ENCODE measurements at places on chromosomes 3 and 15.

GRCh38 chr15:37823601-37824275 lies 110.7 kb upstream of the TMCO5A start:
- no peak for DNase-seq

DNA sequence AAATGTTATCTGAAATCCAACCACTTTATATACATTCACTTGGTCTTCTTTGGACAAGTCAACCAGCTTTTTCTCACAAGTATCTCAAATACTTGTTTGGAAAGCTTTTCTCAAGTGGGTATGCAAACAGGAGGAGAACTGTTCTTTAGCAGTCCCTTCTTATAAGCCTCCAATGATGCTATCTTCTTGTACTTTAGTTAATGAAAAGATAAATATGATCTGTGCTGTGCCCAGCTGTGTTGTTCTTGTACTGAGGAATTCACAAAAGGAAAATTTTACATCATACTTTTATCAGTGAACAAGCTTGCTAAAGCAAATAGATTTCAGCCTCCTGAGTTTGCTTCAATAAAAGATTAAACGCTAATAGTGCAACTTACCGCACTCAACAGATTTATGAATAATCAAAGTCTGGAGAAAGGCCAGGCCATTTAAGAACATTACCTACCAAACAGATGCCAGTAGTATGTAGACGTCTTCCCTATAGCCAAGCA lies 395.2 kb downstream of the MECOM start:
- no peak for DNase-seq

GRCh38 chr3:48276911-48277641 lies 36.2 kb downstream of the ZNF589 start:
- DNase-seq = no peak

GRCh38 chr3:32340039-32340438 lies 51.6 kb upstream of the CMTM7 start:
- peak; percentile 8 for DNase-seq

- DNase-seq = no peak
Observed at GRCh38 chr3:183845608-183846288, 20.4 kb upstream of the MAP6D1 start.

GRCh38 chr3:177109688-177110330 lies 87.5 kb downstream of the TBL1XR1 start:
- no peak for DNase-seq

- no peak for DNase-seq
Observed at GRCh38 chr15:71715914-71716313, 94.4 kb upstream of the NR2E3 start.

- DNase-seq = no peak
Observed at GRCh38 chr15:84908564-84908963, 24.1 kb downstream of the SLC28A1 start.

GRCh38 chr15:94383041-94383440 lies 151.7 kb downstream of the MCTP2 start:
- no peak for DNase-seq

- DNase-seq = no peak
Observed at GRCh38 chr15:80991421-80991820, 1.8 kb upstream of the MESD start.

GRCh38 chr3:126889276-126890201 lies 93.4 kb upstream of the PLXNA1 start:
- DNase-seq = no peak

- DNase-seq = no peak
Observed at GRCh38 chr15:48630245-48630644, 15.3 kb downstream of the FBN1 start.

GRCh38 chr3:197507081-197507480 lies 48.7 kb downstream of the BDH1 start:
- DNase-seq = no peak

GRCh38 chr3:151290673-151291072 lies 12.3 kb upstream of the P2RY14 start:
- DNase-seq = no peak

DNA sequence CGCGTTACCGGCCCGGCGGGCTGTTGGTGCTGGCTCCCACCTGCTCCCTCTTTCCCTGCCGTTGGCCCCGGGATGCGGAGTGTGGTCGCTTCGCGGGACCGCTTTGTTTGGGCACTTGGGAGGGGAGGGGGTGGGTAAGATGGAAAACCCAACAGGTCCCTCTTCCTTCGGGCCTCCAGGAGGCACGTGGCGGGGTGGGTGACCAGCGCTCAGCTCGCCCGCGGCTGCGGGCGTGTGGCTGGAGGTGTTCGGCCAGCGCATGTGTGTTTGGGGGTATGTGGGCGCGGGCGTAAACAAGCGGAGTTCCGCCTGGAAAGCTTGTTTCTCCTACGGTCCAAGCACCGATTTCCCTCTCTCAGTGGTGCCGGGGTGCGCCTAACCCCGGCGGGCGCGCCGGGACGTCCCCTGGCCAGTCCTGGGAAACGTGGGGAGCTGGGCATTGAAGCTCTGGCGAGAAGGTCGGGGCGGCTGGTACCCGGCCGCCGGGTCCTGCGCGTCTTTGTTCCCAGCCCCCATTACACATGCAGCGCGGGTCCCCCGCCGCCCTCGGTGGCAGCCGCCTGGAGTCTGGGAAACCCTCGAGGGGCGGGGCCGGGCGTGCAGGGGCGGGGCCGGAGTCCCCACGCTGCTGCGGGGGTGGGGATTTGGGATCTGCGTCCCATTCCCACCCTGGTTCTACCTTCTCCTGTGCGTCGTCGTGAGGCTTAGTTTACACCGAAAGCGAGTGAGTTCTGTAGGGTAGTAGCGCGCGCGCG lies 1.4 kb downstream of the ACVR2B start:
- DNase-seq = peak; percentile 48
